ENCODE measurements at places on chromosomes 7 and 10.

DNA sequence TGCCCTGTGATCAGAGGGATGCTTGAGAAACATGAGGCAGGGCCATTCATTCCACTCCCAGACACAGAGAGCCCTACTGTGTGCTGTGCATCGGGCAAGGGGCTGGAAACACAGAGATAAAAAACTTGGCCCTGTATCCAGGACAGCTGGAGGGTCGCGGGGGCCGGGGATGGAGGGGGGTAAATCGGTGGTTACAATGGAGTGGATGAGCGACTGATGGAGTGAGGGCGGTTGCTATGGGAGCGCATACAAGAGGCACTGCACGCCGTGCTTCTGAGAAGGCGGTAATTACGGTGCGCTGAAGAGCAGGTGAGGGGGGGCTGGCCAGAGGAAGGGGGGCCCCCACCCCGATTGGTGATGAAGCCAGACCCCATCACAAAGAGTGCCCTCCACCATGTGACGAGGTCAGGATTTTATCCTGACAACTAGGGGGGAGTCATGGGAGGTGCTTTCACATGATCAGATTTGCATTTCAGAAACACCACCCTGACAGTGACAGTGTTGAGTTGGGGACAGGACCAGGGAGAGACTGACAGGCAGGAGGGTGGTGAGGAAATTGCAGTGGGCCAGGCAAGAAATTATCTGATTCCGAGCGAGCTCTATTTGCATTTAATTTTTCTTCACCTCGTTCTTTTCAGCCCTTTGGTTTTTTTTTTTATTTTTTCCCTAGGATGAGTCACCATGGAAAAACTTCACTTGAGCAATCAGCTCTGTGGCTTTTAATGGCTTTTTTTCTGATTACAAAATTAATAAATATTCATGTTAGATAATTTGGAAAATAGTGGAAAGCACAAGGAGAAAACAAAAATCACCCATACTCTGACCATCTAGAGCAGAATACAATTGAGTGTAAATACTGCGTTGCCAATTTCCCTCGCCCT, 7.8 kb downstream of the CPA5 start:
- peak; percentile 69 for DNase-seq

DNA sequence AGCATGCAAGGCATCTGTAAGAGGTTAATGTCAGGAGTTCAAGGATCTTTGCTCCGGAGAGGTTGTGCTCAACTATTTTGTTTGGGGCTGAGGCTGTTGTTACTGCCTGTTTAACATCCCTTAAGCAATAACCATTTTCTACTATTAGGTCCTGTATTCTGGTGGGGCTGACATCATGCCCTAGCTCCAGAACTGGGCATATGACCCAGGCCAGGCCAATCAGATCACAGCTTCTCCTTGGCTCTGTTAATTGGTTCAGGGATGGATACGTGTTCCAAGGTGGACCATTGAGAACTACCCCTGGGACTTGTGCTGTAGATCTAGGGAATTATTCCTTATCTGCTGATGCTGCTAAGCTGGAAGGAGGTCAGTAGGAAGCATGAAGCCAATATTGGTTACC, 67.0 kb downstream of the SYPL1 start:
- no peak for DNase-seq

GRCh38 chr7:151003572-151003971, 12.8 kb downstream of the NOS3 start:
- DNase-seq = no peak

GRCh38 chr7:936386-937054, 18.0 kb downstream of the ADAP1 start:
- DNase-seq = peak; percentile 46

DNA sequence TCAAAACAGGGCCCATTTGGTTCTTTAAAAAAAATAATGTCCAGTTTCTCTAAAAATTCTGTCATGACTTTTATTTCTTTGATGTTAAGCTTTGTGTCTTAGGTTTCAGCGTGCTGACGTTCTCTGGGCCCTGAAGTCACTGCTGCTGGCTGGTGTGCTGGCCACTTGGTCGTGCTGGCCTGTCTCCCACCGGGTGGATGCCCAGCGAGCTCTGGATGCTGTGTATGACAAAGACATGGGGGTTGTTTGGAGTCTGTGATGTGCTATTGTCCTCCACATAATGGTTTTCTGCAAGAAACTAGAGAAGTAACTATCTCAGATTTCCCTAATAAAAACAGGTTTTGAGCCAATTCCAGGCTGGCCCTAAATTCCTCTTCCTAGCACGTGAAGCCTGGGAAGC, 9.5 kb upstream of the IDI2 start:
- no peak for DNase-seq

DNA sequence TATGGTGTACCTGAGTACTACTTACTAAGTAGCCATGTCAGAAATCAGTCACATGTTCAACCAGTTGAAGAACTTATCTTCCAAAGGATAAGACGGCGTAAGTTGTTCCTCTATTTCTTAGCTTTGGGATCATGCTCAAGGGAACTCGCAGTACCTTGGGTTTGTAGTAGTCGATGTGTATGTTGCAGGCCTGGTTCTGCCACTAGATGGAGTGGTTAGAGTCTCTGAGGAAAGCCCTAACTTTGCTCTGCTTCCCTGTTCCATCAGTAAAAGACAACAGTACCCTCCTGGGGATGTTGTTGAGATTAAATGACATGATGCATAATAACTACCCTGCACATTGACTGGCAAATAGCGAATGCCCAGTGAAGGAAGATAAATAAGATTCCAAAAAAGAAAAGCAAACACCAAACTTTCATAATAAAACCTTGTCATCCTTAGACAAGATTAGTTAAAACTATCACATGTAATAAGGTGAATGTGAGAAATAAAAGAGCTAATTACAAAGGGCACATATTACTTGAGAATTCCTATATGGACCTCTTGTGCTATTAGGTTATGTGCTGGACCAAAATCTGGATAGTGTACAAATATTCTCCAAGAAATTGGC, 165.9 kb downstream of the ABCA13 start:
- peak; percentile 4 for DNase-seq

DNA sequence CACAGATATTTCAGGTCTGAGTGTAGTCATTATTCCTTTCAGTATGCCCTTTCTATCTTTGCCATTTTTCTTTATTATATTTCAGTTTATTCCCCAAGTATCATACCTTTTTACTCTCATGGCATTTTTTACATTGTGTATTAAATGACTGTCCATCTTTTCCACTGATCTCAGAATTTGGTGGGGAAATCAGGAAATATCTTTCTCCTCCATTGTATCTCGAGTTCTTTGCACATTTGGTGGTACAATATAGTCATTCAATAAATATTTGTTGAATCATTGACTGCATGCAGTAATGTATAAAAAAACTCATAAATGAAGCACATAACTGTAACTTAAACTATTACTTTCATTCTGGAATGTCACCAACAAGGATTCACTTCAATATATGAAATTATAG, 354.7 kb downstream of the HGF start:
- DNase-seq = peak; percentile 69

- peak; percentile 78 for DNase-seq
Observed at GRCh38 chr10:16996530-16996964, 133.1 kb downstream of the CUBN start.

- no peak for DNase-seq
Observed at GRCh38 chr10:69151984-69152383, 28.0 kb downstream of the VPS26A start.

GRCh38 chr10:104300736-104301292, 31.8 kb downstream of the GSTO2 start:
- DNase-seq = peak; percentile 96

- peak; percentile 71 for DNase-seq
Observed at GRCh38 chr10:3811291-3811870, 26.4 kb upstream of the KLF6 start.

GRCh38 chr7:30814700-30815387, 43.6 kb downstream of the MINDY4 start:
- DNase-seq = no peak

- DNase-seq = peak; percentile 76
Observed at GRCh38 chr10:117477961-117478670, 64.4 kb upstream of the EMX2 start.

DNA sequence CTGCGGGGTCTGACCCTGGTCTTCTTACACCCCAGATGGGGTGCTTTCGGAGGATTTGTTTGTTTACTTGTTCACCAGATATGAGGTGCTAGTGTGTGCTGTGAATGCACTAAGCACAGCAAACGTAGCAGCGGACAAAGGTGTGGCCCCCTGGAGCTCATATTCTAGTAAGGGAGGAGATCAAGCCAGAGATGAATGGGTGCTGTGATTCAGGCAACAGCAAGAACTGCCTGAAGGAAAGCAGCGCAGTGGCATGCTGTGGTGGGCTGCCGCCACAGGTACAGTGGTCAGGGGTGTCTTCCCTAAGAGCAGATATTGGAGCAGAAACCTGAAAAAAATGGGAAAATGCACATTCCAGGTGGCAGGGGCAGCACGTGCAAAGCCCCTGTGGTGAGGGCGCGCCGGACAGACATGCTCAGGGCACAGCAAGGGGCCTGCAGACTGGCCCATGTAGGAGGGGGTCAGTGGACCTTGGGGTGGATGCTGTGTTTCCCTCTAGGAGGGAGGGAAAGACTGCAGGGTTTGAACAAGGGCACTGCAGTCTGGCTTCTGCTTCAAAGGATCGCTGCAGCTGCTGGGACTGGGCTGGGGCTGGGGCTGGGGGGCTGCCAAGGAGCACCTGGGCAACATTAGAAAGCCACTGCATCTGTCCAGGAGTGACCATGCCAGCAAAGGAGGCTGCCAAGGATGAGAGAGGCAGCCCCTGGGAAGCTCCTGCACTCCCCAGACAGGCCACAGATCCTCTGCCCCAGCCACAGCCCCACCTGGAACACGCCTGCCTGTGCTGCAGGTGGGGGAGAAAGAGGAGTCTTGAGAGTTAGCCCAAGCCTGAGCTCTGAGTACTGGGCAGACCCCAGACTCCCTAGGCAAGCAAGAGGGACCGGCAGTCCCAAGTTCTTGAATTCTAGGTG, 927 bp upstream of the DEPP1 start:
- DNase-seq = no peak

Measured in fibroblast of skin of back (primary cell).